Effector memory CD8-positive, alpha-beta T cell (primary cell): ENCODE measurements at places on chromosomes 3 and 15.

GRCh38 chr3:59085976-59086375 lies 36.2 kb upstream of the CFAP20DC start:
- DNase-seq, result no peak

- DNase-seq, result no peak
Observed at GRCh38 chr15:97023488-97023844, 693.0 kb downstream of the NR2F2 start.

- no peak for DNase-seq
Observed at GRCh38 chr3:49529567-49529966, 24.7 kb upstream of the BSN start.

DNA sequence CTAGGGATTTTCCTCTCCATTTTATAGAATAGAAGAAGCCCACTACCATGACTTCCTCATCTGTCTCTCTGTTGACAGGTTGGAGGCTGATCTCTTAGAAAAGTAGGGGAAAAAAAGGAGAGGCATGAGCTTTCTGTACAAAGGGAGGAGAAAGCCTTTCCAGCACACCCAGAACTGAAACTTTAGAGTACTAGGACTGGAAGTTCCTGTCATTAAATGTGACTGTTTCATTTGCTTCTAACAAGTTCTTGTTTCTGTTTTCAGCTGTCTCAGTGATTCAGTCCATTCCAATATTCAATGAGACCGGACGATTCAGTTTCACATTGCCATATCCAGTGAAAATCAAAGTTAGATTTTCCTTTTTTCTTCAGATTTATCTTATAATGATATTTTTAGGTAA lies 39.0 kb downstream of the INTS14 start:
- no peak for DNase-seq

DNA sequence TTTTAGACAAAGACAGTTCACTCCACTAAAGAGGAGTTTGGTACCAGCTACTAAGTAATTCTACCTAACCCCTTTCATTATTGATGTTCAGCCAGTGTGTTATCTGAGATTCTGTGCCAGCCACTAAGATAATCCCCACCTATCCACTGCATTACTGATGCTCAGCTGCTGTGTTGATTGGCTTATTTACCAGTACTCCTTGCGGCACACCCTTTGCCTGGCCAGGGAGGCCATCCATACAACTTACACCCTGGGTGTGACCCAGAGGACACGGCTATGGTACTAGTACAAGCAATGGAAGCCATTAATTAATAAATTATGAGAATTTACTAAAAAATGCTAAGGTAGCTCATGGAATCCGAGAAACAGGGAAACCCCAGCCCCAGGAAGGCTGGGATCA lies 290.7 kb upstream of the CTNNB1 start:
- no peak for DNase-seq
